ENCODE measurements at places on chromosomes 13 and 19.

DNA sequence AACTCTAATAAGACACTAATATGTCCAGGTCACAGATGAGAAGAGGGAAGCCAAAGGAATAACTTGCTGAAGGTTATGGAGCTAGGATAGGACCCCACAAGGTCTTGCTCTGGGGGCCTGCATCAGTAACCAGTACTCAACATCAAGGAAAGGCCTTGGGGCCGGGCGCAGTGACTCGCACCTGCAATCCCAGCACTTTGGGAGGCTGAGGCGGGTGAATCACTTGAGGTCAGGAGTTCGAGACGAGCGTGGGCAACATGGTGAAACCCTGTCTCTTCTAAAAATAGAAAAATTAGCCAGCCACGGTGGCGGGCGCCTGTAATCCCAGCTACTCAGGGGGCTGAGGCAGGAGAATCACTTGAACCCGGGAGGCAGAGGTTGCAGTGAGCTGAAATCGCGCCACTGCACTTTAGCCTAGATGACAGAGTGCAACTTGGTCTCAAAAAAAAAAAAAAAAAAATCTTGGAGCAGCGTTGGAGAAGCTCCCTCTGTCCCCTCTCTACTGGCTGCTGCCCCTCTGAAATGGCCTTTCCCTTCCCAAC, 1.8 kb downstream of the LONP1 start:
- peak; percentile 66 for DNase-seq

GRCh38 chr13:110524541-110525257, 36.8 kb downstream of the RAB20 start:
- DNase-seq = no peak

GRCh38 chr19:53394522-53394973, 401 bp upstream of the ZNF765 start:
- peak; percentile 8 for DNase-seq

GRCh38 chr19:19619181-19619848, 828 bp upstream of the PBX4 start:
- peak; percentile 38 for DNase-seq

DNA sequence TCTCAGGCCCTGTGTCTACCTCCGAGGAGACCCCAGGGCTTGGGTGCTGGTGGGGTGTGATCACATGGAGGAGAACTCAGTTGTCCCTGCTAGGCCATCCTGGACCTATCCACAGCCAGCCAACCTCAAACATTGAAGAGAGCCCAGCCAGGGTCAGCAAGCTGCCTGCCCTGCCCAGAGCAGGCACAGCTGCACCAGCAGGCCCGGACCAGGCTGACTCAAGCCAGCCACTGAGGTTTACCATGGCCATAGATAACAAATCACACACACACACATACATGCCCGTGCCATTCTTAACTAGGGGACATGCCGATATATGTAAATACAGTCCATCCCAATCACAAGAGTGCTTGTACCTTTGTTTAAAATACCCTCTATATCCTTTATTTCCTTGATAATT, 8.1 kb downstream of the ARHGEF7 start:
- no peak for DNase-seq

- DNase-seq = no peak
Measured at GRCh38 chr19:18266771-18267686, 7.2 kb downstream of the IQCN start.

DNA sequence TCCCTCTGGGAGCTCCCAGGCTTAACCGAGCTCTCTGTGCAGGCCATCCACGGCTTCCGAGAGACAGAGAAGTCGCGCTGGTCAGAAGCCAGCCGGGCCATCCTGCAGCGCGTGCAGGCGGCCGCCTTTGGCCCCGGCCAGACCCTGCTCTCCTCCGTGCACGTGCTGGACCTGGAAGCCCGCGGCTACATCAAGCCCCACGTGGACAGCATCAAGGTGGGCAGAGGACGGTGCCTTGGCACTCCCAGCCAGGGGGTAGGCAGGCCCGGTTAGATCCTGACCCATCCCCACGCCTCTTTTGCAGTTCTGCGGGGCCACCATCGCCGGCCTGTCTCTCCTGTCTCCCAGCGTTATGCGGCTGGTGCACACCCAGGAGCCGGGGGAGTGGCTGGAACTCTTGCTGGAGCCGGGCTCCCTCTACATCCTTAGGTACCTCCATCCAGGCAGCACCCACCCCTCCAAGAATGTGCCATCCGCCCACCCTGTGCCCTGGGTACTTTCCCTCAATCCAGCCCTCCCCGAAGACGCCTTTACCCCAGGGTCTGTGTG, 1.5 kb downstream of the PSPN start:
- DNase-seq = no peak

- no peak for DNase-seq
Measured at GRCh38 chr19:39399668-39400050, 7.0 kb upstream of the ZFP36 start.

GRCh38 chr13:77697217-77698103, at the start of gene SLAIN1:
TSS of gene SLAIN1 (plus strand) at chr13:77697687. CDS start at chr13:77697914, 227 bp downstream.
- DNase-seq = peak; percentile 44

- DNase-seq = no peak
Measured at GRCh38 chr19:1861599-1862031, 1.8 kb downstream of the KLF16 start.

- DNase-seq = no peak
Measured at GRCh38 chr13:44240611-44241145, 132.9 kb upstream of the SERP2 start.

DNA sequence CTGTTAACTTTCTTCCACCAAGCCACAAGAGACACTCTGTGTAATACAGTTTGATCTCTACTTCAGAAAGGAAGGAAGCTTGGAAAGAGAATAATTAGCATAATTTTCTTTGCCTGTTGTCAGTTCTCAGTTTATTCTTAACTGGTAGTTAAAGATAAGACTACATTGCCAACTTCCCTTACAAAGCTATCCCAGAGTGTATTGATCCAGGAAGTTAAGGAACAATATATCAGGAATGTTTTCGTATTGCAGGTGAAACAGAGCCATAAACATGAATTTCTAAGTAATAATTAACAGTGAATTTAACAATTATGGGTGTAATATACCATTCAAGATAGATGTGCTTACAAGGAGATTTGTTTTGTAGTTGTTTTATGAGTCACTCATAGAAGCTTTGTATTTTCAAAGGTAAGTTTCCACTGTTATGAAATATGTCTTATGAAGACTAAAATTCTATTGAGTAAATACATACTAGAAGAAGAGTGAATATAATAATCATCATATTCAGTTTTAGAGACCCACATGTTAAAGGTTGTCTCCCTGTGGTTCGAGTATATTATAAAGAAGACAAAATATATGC, 88.4 kb upstream of the KLF5 start:
- DNase-seq = no peak

- DNase-seq = peak; percentile 80
Measured at GRCh38 chr13:21478881-21479808, 20.0 kb upstream of the ZDHHC20 start.

DNA sequence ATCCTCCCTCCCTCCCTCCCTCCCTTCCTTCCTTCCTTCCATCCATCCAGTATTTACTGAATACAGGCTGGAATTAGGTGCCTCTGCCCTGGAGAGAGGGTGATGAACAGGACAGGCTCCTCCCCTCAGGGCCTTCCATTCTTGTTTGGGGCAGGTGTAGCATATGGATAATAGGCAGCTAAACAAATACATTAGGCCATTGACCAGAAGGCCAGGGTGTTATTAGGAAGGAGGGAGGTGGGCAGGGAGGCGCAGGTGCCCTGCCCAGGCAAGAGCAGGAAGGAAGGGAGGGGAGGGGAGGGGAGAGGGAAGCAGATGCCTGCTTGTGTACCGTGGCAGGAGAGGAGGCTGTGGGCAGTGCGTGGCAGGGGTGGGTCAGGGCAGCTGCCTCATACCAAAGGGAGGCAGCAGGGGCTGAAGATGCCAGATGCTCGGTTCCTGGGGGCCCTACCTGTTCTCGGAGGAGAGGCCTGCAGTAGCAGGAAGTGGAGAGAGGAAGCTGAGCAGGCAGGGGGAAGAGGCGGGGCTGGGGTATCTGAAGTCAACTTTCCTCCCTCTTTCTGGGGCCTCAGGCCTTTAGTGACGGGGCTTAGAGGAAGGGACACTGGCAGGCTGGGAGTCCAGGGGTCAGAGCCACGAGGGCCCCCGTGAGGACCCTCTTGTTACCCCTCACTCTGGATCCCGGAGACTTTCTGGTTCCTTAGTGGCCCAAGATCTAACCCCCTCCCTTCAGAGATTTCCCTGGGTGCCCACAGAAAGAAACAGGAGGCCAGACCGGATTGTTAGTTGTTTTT, at the start of gene RINL:
Gene RINL (minus strand): TSS at position 495 of the 794 bp plus-strand sequence. CDS start 1,533 bp downstream, outside the sequence.
- DNase-seq = peak; percentile 43

- DNase-seq = no peak
Measured at GRCh38 chr13:39938596-39938995, 283.1 kb downstream of the COG6 start.

- peak; percentile 96 for DNase-seq
Measured at GRCh38 chr19:14614099-14614412, 31.2 kb downstream of the CLEC17A start.

DNA sequence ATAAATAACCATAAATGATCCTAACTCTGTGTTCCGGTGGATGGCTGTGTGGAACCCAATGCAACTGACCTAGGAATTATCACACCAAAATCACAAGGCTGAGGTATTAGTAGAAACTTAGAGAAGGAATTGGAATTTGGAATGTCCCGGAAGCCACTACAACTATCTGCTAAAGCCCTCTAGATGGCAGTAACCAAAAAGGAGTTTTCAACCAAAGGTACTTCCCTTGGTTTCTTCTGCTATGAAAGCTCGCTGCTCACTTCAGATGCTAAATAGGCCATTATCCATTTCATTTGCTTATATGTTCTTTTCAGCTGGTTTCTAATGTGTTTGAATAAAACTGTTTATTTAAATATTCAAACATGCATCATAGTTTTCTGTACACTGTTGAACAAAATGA, 1589.1 kb upstream of the SPRY2 start:
- DNase-seq = no peak

GRCh38 chr19:5292453-5292821, 48.2 kb downstream of the PTPRS start:
- DNase-seq = no peak

DNA sequence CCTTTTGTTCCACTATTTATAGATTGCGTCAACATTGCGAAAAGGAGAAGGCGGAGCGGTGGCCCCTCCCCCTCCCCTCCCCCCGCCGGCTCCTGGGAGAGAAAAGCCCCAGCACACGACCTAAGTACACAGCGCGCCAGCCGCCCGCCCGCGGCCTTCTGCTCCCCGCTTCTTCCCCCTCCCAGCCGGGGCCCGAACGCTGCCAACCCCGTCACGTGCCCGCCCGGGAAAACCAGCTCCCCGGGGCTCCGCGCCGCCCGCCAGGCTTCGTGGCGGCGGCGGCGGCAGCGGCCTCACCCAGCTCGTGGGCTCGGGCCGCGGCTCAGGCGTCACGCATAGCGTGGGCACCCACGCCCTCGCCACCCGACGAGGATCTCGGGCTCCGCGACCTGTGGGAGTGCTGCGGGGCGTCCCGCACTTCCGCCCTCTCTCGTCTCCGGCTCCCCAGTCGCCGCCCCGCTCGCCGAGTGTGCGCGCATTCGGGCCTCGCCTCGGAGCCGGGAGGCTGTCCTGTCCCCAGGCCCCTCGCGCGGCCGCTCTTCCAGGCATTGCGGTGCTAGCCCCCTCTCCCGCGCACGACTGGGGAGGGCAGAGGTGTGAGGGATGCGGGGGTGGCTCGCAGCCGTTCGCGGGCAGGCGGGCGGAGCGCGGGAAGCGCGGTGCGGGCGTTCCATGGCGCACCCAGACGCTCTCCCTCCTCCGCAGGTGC, 110.5 kb downstream of the KCNRG start:
- DNase-seq = peak; percentile 95

GRCh38 chr13:80116107-80116506, 224.8 kb downstream of the SPRY2 start:
- no peak for DNase-seq

- DNase-seq = no peak
Measured at GRCh38 chr13:39956036-39956435, 300.6 kb downstream of the COG6 start.

- no peak for DNase-seq
Measured at GRCh38 chr13:25778808-25779305, 273.0 kb downstream of the SHISA2 start.

GRCh38 chr13:64810750-64811149, 2419.4 kb downstream of the PCDH9 start:
- no peak for DNase-seq

- DNase-seq = peak; percentile 70
Measured at GRCh38 chr19:39671739-39672363, 16.1 kb downstream of the LGALS16 start.

DNA sequence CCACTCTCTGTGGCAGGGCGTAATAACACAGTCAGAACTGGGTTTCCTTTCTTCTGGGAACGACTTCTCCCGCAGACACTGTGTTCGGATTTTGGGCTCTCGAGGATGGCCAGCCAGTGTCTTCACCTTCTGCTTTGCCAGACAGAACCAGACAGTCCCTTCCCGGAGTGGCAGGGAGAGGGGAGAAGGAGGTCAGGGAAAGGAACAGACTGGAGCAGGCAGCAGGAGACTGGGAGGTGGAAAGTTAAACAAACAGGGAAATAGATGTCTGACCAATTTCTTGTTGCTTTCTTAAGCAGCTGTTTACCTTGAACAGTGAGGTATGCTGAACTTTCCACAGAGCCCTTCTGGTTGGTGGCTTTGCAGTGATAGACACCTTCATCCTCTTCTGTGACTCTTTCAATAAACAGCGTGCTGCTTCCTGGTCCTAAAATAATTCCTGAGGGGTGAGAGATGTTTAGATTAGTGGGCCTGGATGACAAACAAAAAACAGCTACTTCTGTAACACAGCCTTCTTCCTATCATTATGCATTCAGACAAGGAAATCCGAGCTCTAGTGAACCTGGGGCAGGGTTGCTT, 137.6 kb downstream of the FLT1 start:
- no peak for DNase-seq

- peak; percentile 65 for DNase-seq
Measured at GRCh38 chr19:55383279-55384130, 587 bp downstream of the TMEM238 start.

DNA sequence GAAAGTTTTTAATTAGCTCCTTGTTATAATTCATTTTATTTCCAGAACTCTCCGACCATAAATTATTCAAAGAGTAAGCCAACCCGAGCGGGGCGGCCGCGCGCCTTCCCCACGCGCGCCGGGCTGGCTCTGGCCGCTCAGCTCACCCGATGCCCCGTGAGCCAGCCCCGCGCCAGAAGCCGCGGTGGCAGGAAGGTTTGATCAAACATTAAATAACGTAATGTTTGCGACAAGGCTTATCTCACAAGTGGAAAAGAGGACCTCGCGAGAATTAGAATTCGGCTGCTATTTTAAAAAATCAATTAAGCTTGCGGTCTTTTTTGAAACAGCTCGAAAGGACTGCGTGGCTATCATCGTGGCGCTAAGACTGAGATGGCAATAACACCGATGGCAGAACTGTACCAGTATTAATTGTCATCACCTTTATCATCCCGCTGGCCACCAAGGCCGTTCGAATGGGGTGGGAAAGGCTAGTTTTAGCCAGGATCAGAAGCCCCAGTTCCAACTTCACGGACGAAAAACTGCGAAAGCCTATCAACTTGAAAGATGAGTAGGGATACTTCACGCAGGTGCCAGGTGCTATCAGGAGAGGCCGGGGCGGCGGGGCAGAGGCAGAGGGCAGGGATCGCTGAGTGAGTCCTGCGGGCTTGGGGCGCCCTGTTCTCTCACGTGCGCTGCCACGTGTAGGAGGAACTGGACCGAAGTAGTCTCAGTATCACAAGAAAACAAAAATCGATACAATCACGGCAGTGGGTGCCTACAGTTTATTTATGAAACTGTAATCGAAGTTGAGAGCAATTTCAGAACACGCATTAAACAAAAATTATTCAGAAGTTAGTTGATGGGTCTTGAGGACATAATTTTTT, 6.4 kb downstream of the POU4F1 start:
- no peak for DNase-seq

- DNase-seq = no peak
Measured at GRCh38 chr13:80498433-80498832, 157.5 kb upstream of the SPRY2 start.

GRCh38 chr13:106151056-106151699, 384.3 kb downstream of the EFNB2 start:
- DNase-seq = no peak

All from inflammatory macrophage treated with lipopolysaccharide for 4 hours (primary cell).